Myocyte (in vitro differentiated cells): ENCODE measurements at places on chromosomes 2 and 18. TPM values are rescaled to one million over a fixed set of nuclear protein-coding genes. Genes with fewer than 3 reads are reported as not detected.

ZNF519 gene
- 2.5 and 3.4 TPM in 2 replicates for total RNA-seq

CIB4 gene
- not detected in 2 replicates for total RNA-seq

AFTPH gene
- total RNA-seq: 10.9 and 13.2 TPM in 2 replicates

SLC19A3 gene
- 0.29 TPM in 1 of 2 replicates, not detected in the other for total RNA-seq

AGXT gene
- not detected in 2 replicates for total RNA-seq

LOXL3 gene
- 3.4 and 5.7 TPM in 2 replicates for total RNA-seq

NEU2 gene
- not detected in 2 replicates for total RNA-seq

ERFE gene
- total RNA-seq: 8.5 and 10.1 TPM in 2 replicates

PAIP2B gene
- total RNA-seq: 0.78 and 0.83 TPM in 2 replicates

SCN7A gene
- 0.16 and 0.21 TPM in 2 replicates for total RNA-seq
